T-helper 2 cell (primary cell): ENCODE measurements at places on chromosomes 4 and X.

DNA sequence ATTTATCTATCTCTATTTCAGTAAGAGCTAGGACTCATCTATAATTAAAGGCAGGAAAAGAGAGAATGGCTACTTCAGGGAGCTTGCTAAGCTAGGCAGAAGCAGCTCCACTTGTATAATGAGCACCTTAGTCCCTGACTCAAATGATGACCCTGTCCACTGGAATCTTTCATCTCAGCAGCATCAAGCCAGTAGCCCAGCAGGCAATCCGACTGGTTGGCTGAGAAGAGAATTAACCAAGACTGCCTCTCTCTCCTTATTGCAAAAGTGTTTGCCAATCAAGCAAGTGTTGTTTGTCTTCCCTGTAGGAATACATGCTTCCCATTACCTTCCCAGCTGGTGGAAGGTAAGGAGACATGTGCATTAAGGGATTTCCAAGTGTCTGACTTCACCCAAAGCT is 3.9 kb upstream of the SPOCK3 start:
- no peak for DNase-seq

GRCh38 chrX:115191490-115192243 is 2.5 kb downstream of the RBMXL3 start:
- no peak for DNase-seq

DNA sequence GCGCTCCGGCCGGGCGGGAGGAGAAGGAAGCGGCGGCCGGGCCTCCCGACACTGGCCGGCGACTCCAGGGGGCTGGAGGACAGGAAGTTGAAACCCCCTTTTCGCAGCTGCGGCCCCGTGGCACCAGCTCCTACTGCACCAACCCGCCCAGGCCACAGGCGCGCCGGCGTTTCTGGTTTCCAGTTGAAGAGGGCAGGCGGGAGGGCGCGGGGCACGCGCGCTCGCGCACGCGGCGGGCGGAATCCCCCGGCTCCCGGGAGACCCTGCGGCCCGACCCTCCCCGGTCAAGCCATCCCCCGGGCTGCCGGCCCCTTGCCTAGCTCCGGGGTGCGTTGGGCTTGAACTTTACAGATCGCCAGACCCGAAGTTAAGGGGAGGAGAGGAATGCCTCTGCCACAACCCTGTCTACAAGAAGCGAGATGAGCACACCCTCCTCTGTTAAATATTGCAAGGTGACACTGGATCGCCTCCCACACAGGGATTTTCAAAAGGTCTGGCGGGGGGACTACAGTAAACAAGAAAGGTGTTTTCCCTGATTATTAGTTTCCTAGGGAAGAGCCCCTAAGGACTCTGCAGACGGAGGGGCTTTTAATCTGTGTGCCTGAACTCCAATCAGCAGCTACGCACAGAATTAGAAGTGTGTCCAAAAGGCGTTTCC is 1.4 kb downstream of the ELOVL6 start:
- peak; percentile 31 for DNase-seq

GRCh38 chrX:72201836-72202536 is 20.4 kb downstream of the PIN4 start:
- no peak for DNase-seq

- no peak for DNase-seq
Measured at GRCh38 chr4:43835869-43836268, 612.7 kb downstream of the KCTD8 start.

DNA sequence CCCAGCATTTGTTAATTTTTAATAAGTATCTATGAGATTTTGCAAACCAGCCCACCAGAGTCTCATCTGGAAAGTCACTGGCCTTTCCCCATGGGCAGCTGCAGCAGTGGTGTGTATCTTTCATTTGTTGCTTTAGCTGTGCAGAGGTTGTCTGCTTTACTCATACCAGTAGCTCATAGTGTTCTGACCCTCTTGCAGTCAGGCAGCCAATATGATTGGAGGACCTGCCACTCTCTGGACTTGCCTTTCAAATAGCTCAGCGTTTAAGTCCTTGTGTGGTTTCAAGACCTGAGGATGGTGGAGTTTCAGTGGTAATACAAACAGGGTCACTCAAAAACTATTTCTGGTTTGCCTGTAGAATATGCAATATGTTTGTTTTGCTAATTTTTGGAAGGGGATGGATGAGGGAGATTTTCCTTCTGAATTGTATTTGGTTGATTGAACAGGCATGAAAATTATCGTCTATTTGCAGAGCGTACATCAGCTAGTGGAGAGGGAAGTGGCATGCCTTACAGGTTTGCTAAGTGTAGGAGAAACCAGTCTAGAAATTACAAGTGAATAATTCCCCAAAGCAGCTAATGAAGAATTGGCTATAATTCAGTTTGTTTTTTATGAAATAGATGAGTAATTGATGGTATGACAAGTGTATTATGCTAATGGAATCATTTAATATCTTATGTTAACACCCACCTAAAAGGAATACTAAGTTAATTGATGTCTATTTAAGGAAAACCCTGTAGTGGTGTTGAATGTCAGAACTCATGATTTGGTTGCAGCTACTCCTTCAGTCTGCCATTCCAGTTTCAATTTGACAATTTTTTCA is 8.9 kb downstream of the POLA1 start:
- DNase-seq: no peak

DNA sequence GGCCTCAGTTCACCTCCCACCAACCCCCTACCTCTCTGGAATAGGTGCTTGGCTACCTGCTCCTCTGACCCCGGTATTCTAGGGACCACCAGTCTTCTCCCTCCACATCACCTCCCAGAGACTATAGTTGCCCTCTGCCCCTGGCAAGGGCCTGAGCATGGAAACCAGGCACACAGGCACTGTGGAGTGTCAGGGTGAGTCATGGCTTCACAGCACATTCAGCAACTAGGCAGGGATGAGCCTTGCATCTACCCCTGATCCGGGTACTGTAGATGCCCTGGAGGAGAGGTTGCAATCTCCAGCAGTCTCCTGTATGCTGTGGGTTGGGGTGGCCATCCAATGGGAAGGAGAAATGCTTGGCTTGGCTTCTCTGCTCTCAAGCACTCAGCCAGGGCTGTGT is 472.7 kb downstream of the IDS start:
- no peak for DNase-seq

DNA sequence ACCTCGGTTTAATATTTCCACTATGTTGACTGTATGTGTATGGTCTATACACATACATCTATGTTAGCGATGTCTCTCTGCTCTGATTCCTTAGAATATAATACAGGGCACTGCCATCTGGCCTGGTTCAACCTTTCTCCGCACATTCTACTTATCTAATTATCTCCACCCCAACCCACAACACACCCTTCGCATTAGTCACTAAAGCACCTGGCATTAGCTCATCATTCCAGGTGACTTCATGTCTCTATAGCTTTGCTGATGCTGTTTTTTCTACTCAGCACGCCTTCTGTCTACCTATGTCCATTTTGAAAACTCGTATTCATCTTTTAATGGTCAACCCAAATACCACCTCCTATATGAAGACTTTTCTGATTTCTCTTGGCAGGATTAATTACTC is 425.2 kb upstream of the RASGEF1B start:
- no peak for DNase-seq

DNA sequence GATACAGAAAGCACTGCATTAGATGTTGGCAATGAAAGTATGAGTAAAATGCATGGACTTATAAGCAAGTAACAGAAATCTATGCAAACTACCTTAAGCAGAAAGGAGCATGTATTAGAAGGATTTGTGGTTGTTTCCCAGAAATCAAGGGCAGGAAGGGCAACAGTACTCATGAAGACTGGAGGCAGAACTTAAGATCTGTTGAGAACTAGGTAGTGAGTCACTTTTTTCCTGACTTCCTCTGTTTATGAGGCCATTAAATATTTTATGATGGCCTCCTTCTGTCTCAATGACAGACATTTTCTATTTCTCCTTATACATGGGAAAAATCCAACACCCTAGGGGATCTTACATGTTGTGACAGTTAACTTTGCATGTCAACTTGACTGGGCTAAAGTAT is 398.2 kb downstream of the MID1IP1 start:
- no peak for DNase-seq

GRCh38 chrX:3449287-3449686 is 102.8 kb upstream of the MXRA5 start:
- no peak for DNase-seq

GRCh38 chrX:96445531-96446065 is 239.0 kb upstream of the DIAPH2 start:
- no peak for DNase-seq

GRCh38 chr4:1983846-1984405 is 24.8 kb downstream of the NELFA start:
- no peak for DNase-seq

- no peak for DNase-seq
Measured at GRCh38 chr4:185709802-185710486, 102.0 kb downstream of the SORBS2 start.

- no peak for DNase-seq
Measured at GRCh38 chr4:185370268-185370949, 25.3 kb downstream of the LRP2BP start.

DNA sequence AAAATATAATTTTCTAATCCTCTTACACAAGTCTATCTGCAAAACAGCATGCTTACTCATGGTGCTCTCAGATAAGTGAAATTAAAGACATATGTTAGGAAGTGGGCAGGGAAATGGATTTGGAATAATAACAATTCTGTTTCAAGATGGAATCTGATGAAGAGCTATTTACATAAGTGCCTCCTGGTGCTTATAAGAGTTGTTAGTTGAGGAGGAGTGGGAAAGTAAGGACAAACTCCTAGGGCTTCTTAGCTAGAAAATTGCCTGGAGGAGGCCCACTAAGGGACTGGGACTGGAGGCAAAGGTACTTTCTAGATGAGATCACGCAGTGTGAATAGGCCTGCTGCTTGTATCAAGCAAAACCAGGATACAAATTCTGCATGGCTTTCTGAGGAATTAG is 939.8 kb downstream of the GLUD2 start:
- no peak for DNase-seq

DNA sequence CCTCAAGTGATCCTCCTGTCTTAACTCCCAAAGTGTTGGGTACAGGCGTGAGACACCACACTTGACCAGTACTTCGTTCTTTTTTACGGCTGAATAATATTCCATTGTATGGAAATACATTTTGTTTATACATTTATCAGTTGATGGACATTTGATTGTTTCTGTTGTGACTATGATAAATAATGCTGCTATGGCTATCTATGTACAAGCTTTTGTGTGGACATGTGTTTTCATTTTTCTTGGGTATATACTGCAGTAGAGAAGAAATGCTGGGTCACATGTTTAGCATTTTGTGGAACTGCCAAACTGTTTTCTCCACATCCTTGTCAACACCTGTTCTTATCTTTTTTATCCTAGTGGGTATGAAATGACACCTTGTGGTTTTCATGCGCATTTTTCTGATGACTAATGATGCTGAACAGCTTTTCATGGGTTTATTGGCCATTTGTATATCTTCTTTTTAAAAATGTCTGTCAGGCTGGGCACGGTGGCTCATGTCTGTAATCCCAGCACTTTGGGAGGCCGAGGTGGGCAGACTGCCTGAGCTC is 37.3 kb downstream of the SAT1 start:
- DNase-seq: peak; percentile 72

GRCh38 chr4:146359771-146360170 is 145.4 kb downstream of the REELD1 start:
- no peak for DNase-seq

DNA sequence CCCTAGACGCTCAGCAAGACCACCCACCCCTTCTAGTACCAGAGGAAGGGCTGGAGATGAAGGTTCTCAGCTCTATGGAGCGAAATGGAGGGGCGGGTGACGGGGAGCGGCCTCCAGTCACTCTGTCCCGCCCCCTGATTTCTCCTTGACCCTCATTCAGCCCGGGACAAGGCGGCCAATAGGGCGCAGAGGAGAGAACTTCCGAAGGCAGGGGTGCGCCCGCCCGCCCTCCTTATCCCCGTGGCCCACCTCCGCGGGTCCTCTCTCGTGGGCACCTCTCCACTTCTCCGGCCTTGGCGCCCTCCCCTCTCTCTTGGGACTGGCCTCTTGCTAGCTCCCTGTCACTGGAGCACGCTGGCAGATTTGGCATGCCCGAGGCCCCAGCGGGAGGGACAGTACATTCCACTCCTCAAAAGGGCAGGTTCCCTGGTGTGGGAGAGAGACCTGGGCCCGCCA is 1.1 kb upstream of the SEPTIN6 start:
- DNase-seq: no peak

- no peak for DNase-seq
Measured at GRCh38 chr4:105147016-105147552, 408 bp downstream of the TET2 start.

GRCh38 chr4:10684631-10685030 is at the start of gene CLNK:
Gene CLNK, minus strand, starts transcription at chr4:10684768. Its CDS starts 16,899 bp downstream, at chr4:10667869.
- no peak for DNase-seq

DNA sequence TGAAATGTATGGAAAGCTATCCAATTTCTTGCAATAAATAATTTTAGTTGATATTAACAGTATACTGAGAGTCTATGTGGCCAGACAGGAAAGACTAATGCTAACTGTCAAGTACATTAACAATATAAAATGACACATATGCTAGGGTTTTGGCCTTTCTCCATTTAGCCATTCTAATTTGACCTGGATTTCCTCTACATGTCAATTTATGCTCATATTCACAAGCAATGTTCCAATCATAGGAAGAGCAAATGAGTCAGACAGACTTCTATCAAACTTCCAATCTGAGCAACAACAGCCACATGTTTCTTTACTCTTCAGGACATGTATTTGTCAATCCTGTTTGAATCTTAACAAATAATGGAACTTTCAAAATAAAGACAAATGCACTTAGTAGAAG is 53.6 kb downstream of the CORIN start:
- no peak for DNase-seq

DNA sequence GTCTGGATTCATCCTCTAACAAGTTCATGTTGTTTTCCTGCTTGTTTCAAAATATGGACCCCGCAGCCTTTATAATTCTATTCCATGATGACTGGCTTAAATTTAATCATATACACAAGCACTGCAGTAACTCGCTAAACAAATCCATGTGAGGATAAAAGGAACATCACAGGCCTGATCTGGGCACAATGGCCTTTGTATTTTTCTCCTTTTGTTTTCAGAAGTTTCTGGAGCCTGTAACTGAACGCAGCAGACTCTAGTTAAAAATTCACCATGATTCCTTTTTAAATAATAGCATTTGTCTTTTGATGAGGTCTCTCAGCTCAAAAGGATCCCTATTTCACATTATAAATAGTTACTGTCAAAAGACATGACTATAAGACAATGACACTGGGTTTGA is 30.2 kb upstream of the TMEM184C start:
- no peak for DNase-seq

- DNase-seq: no peak
Measured at GRCh38 chr4:69759189-69759604, 1.2 kb downstream of the SULT1B1 start.
